Activated CD4-positive, alpha-beta T cell treated with anti-CD3 and anti-CD28 coated beads, Interleukin-10, Interleukin-2, amounts not matched to agents 100 ng/mL and 50 ng/mL, durations not matched to agents 16 hours and 8 hours (primary cell): ENCODE measurements at places on chromosomes 3 and 15.
A peak's percentile ranks its signal among the peaks of the same experiment; 100 is the strongest.

- DNase-seq, result no peak
Measured at GRCh38 chr15:50277370-50277769, 11.8 kb upstream of the HDC start.

DNA sequence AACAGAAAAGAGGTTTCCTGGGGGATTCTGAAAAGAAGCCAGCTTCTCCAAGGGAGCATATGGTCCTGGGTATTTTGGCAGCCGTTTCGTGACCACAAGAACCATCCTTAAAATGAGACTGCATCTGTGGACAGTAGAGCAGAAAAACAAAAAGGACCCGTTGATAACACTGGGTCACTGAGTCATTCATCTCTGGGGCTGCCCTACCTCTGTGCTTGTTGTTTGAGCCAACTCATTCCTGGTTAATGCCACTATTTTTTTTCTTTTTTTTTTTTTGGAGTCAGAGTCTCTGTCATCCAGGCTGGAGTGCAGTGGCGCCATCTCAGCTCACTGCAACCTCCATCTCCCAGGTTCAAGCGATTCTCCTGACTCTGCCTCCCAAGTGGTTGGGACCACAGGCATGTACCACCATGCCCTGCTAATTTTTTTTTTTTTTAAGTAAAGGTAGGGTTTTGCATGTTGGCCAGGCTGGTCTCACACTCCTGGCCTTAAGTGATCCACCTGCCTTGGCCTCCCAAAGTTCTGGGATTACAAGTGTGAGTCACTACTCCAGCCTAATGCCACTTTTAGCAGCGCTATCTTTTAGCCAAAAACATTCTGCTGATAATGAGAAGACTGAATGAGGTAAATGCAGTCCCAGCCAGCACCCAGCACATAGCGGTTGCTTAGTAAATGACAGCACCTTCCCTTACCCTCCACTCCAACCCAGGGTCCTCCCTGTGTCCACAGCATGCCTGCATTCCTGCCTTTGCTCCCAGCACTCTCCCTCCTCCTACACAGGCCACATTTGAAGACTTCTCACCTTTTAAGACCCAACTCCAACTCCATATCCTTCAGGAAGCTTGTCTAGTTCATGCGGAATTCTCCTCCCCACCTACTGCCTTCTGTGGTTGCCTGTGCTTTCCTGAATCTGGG lies 9.1 kb upstream of the ISL2 start:
- no peak for DNase-seq

DNA sequence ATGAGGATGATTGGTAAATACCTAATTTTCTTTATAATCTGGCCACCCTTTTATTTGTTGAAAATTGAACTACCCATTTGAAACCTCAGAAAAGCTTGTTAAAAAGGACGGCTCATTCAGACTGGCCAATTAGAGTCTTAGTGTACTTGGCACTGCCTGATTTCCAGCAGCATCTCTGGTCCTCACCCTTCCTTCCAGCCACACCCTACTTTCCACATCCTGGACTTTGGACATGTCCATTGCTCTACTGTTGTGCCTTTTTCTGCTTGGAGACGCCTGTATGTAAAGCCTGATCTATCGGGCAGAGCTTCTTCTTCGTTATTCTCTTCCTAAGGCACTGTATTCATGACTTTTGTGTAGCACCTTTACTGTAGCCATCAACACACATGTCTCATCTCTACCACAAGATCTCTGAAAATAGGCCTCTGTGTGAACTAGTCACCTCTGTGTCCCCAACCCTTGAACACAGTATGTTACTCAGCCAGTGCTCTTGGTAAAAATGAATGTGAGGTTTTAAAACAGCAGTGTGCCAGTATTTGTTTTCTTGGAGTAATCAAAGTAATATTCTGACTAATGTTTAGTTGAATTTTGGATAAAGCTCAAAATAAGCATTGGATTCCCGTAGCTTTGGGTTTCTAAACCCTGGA lies 6.8 kb downstream of the RBM5 start:
- no peak for DNase-seq

- DNase-seq, result peak; percentile 23
Measured at GRCh38 chr15:67564021-67564967, 21.8 kb downstream of the MAP2K5 start.

DNA sequence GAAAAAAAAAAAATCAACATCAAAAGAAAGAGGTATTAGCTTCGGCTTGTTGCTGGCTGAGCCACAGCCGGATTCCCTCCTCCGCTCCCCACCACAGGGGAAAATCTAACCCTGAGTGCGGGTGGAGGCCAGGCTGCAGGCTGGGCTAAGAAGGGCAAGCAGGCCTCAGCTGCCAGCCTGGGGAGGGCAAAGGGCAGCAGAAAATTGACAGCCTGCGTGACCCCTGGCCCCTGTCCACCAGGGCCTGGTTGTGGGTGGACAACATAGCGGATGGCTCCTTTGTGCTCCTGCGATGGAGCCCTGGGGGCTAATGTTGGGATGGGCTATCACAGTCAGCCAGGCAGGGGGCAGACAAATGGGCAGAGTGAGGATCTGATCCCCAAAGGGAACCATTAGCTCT lies 25.4 kb downstream of the CACNA2D2 start:
- no peak for DNase-seq

DNA sequence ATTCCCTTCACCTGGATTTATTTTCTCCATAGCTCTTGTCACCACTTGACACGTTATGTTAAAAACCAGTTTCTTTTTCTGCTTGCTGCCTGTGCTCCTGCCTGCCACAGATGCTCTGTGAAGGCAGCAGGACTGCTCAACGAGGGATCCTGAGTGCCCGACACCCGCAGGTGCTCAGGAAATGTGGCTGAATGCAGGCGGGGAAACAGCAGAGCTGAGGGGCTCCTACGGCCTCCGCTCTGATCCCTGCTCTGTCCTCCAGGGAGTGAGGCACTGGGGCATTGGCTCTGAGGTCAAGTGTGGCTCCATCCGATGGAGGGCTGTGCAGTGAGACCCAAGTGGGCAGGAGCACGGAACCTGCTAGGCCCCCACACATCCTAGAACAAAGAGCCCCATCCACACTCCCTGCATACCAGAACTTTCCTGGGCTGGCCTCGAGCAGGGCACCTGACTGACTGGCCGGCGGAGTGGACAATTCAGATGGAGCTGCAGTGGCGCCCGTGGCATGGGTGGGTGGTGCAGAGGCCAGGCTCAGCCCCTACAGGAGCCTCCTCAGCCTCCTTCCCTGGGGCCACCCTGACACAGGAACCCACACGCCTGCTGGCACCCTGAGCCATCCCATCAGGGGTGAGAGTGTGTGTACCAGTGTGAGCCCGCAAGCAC lies 27.9 kb downstream of the IQSEC1 start:
- DNase-seq, result no peak

- peak; percentile 30 for DNase-seq
Measured at GRCh38 chr15:41417418-41418195, 712 bp downstream of the RTF1 start.

GRCh38 chr3:42830437-42831320 lies 21.4 kb downstream of the ACKR2 start:
- no peak for DNase-seq

- DNase-seq, result no peak
Measured at GRCh38 chr15:69388260-69388705, 25.9 kb upstream of the KIF23 start.

DNA sequence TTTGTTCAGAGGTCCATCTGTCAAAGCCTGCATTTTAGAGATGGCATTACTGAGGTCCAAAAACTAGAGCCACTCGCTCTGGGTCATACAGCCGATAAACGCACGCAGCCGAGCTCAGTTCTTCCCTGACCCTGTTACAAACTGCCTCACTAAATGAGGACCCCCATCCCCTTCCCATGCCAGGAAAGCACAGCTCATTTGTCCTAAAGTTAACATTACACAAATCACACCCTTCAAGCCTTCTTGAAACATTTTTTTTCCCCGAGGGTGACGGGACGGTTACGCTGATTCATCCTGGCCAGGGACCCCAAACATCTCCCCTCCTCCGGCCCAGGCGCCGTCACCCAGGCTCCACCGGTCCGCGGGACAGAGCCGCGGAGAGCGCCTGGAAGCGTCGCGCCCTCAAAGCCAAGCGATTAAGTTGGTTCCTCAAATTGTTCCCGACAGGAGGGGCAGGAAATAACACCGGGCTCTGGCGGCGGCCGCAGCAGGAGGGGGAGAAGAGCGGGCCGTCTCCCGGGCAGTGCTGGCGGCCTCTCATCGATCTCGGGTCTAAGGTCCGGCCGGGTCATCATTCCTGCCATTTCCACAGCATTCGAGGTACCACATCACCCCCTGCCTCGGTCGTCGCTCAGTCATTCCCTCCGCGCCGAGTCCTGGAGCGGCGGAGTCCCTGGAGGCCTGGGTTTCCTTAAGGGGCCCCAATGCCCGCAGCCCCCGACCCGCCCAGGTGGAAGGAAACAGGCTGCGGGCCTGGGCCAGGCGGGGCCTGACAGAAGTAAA lies 619 bp upstream of the CMTM8 start:
- no peak for DNase-seq

- no peak for DNase-seq
Measured at GRCh38 chr3:155747286-155747945, 2.5 kb upstream of the PLCH1 start.

DNA sequence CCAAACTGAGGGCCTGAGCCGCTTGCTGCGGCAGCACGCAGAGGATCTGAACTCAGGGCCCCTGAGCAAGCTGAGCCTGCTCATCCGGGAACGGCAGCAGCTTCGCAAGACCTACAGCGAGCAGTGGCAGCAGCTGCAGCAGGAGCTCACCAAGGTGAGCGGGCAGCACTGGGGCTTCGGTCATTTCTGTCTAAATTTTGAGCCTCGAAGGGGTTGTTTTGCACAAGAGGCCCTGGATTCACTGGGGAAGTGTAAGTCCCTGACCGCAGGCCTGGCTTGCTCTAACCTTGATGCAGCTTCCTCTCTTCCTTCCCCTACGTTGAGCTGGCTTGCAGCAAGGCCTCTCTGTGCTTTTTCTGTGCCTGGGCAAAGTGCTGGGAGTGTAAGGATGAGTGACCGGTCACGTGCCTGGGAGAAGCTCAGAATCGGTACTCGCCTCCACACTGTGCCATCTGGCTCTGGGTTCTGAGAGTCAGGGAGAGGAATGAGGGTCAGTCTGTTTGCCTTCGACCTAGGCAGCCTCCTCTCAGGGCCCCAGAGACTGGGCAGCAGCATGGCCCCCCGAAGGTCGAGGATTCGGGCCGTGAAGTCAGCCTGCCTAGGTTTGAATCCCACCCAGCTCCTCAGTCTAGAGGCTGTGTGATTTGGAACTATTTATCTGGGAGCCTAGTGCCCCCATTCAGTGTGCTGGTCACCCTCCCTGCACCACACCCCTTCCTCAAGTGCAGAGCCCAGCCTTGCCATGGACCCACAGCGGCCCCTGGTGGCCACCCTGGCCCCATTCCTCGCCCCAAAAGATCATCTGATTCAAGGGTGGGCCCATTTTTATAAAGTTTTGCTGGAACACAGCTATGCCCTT lies 1.4 kb downstream of the FES start:
- DNase-seq, result peak; percentile 85

DNA sequence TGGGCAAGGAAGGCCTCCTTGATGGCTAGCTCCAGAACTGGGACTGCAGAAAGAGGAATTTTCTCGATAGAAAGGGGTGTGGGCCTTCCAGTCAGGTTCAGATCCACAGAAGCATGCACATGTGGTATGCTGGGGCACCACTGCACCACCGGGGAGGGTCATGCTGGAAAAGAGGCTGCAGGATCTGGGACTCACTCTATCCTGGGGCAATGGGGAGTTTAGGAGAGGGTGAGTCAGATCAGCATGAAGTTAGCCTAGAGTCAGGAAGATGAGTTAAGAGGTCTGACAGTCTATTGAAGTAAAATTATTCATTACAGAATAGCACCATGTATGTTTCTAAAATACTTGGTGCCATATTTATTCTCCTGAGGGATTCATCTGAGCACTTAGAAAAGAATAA lies 130.2 kb upstream of the TOPAZ1 start:
- no peak for DNase-seq

DNA sequence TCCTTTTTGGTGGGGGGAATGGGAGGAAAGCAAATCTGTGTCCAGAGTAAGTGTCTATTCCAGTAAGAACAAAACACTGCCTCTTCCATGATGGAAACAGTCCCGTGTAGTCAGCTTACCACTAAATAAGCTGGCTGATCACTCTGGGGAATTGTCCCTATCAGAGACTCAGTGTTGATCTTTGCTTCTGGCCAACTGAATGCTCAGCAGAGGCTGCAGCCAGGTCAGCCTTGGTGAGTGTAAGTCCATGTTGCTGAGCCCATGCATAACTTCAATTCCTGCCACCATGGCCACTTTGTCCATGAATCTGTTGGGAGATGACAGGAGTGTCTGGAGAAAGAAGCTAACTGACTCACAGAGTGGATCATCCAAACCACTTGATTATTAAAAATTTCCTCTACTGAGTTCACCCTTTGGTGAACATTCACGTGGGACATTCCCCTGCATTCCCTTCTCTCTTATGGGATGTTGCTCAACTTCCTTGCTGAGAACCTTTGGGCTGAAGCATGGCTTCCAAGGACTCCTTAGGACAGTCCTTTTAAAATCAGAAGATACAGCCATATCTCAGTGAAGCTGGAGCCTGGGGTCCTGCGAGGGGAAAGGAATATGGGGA lies 33.9 kb upstream of the XCR1 start:
- DNase-seq, result no peak

GRCh38 chr3:158381262-158381868 lies 189.6 kb upstream of the MLF1 start:
- DNase-seq, result peak; percentile 4

DNA sequence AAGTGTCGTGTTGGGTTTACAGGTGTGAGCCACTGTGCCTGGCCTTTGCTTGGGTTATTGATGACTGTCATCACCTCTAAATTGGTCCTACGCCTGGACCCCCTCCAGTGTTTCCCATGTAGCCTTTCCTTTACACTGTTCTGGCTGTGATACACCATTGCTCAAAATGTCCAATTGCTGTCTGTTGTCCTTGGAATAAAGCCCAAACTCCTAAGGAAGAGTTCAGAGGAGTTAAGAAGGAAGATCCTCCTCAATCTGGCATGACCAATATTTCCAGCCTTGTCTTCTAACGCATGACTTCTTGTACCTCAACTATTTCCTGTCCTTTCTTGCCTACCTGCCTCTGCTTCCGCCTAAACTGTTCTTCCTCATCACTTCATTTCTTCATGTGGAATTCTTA lies 113.1 kb downstream of the POLR2M start:
- DNase-seq, result no peak
